ENCODE measurements at places on chromosomes 5 and 9.
A peak's percentile ranks its signal among the peaks of the same experiment; 100 is the strongest.

GRCh38 chr5:98581112-98581997 is 192.1 kb upstream of the RGMB start:
- peak; percentile 37 for DNase-seq

- DNase-seq: no peak
Observed at GRCh38 chr9:120711354-120711753, 2.9 kb downstream of the MEGF9 start.

- no peak for DNase-seq
Observed at GRCh38 chr9:73667749-73668148, 516.1 kb downstream of the ANXA1 start.

DNA sequence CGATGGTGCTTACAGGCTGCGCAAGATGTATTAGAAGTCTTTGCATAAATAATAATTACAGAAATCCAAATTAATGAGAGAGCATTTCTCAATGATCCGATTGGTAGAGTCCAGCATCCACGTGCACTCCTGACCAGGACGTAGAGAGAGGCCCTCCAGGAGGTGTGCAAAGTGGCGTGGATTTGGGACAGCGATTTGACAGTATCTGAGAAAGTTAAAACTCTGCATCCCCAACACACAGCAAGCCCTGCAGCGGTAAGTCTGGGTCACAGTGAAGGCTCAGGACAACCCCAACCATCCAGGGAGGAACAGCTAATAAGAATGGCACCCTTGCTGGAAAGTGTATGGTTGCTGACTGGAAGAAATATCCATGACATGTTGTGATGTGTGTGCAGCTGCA is 180.2 kb downstream of the AUH start:
- no peak for DNase-seq

DNA sequence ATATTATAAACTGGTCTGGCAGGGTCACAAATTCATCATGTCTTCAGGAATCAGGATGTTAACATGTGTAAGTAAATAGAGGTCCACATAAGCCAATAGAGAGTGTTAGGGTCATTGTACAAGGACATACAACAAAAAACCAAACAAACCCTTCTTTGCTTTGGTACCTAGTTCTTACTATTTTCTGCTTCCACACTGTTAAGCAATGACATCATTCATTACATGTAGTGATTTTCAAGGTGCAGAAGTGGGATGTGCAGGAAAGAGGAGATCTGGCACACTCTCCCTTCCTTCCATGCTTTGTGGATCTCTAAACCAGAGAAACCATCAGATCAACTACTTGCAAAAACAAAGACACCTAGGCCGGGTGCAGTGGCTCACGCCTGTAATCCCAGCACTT is 184.1 kb downstream of the RAPGEF6 start:
- DNase-seq: no peak

DNA sequence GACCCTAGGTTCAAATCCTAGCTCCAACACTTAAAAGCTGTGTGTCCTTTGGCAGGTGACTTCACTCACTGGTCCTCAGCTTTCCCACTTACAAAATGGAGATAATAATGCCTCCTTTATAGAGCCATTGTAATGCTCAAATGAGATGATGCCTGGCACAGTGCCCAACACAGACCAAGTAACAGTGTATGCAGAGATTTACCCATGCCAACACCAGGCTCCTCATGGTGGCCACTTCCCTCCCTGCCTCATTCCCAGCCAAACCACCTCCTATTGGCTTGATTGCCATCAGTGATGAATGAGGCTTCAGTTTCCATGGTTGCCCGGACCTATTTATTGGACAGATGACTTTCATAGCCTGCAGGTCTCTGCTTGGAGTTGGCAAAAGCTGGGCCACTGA is 469.4 kb downstream of the CDK5RAP2 start:
- no peak for DNase-seq

All from AG04449 (cell line).